ENCODE measurements at places on chromosomes 7 and 10.

- no peak for DNase-seq
These were observed 102.5 kb downstream of the SAMD9 start for GRCh38 chr7:93015101-93015778.

DNA sequence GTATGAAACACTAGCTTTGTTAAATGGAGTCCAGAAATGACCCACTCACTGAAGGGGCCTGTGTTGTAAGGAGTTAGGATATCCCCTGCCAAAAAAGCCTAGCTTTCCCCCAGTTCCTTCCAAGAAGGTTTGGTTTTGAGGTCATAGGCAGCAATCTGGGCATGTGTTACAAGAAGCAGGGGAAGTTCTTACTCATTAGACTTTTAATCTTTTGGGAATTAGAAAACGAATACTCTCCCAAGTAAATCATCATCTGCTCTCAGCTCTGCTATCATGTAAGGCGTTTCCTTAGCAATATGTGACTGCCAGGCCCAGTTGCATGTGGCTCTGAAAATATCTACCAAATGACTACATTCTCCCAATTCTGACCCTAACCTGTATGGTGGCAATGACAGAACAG lies 3.7 kb downstream of the NOD1 start:
- no peak for DNase-seq

- no peak for DNase-seq
These were observed 21.8 kb downstream of the NET1 start for GRCh38 chr10:5434017-5434753.

GRCh38 chr10:118481871-118482270 lies 113.6 kb downstream of the PRLHR start:
- no peak for DNase-seq

GRCh38 chr7:36601601-36602000 lies 122.7 kb downstream of the AOAH start:
- DNase-seq: no peak

- DNase-seq: no peak
These were observed 80.0 kb upstream of the PRKAR2B start for GRCh38 chr7:106964466-106964865.

DNA sequence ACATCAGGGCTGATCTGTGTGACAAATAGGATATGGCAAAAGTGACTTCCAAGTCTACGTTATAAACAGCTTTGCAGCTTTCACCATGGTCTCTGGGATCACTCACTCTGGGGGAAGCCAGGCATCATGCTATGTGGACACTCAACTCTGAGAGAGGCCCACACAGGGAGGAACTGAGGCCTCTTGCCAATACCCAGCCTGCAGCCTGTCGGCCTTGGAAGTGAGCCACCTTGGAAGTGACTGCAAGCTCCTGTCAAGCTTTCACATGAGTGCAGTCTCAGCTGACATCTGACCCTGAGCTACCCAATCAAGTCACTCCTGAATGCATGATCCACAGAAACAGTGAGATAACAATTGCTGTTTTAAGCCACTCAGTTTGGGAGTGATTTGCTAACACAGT lies 56.5 kb downstream of the MMRN2 start:
- DNase-seq: no peak

DNA sequence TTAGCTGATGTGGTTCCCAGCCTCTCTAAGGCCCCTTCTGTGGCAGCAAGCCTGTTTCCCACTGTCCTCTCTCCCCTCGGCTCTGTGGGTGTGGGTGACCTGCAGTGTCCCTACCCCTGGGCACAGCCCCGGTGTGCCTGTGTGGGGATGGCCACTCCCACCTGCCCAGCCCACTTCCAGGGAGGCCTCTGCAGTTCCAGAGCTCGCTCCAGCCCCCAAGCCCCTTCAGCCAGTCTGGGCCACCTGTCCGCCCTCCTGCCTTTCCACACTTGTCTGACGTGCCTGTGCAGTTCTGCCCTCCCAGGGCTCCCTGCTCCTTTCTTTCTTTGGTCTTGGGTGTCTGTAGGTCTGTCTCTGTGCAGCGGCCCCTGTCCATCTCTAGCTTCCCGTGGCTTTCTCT lies 127.0 kb upstream of the PPIF start:
- DNase-seq: no peak

- DNase-seq: no peak
These were observed 14.3 kb downstream of the HKDC1 start for GRCh38 chr10:69234447-69234846.

DNA sequence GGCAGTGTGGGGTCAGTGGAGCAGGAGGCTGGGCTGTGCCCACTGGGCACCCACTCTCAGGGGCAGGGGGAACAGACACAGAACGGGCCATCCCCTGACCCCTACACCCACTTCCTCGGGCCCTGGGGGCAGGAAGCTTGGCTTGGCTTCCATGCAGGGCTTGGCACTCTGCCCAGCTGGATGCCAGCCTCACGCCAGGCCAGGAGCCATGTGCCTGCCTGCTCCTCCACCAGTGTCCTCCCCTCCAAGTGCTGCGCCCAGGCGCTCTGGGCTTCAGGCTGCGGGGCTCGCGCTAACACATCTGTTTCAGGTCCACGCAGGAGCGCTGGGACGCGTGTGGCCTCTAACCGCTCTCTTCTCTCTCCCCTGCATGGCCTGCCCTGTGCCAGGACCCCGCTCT lies 12.7 kb downstream of the LDB3 start:
- no peak for DNase-seq

DNA sequence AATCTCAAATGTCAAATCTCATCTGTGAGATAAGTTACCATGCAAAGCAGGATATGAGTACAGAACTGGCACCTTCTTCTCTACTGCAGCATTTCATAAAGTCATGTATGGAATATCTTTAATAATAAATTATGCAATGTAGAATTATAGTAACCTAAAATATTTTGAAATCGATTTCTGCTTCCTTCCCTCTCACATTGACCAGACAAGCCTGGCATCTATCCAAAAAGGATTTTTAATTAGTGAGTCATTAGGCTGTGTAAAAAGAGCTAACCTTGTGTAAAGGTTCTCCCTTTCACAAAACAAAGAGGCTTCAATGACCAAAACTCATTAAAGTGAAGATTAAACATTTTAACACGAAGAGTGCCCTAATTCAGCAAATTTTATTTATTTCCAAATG lies 48.8 kb upstream of the EXOC6 start:
- no peak for DNase-seq

DNA sequence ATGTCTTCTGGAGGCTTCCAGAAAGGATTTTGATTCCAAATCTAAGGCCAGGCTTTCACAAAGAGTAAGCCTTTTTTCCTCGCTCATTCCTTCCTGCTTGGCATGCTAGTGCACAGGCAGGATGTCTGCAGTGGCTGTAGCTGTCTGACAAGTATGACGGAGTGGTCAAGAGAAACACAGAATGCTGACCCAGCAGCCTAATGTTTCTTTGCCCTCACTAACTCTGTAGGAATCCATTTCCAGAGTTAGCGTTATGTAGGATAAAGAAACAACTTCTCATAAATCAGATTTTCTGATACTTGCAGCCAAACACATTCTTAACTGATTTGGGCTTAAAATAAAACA lies 190.8 kb upstream of the AGK start:
- DNase-seq: no peak

DNA sequence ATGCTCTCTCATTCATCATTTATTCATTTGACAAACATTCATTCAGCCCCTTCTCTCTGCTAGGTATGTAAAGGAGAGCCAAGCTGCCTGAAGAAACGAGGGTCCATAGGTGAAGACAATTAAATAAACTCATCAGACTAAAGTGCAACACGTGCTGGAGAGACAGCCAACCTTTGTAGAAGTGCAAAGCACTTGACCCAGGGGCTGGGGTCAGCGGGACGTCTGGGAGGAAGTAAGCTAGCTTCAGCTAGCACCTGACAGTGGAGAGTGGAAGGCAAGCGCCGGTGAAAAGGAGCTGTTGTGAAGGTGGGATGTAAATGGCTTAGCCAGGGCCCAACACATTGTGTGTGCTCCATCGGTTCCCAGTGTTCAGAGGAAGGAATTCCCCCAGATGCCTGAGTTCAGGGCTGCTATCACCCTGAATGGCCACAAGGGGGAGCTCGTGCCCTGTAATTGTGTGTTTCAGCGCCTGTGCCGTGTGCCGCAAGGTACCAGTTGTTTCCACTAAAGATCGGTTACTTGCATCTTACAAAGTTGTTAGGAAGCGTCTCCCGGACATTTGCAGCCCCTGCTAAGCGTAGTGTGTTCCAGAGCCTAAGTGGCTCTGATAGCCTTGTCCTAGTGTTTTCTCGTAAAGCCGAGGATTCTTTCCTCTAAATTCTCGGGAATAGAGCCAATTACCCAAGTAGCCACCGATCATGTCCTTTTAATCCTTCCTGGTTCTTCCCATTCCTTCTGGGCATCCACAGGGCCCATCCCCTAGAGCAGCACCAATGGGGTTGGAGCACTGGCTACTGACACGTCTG lies 30.6 kb downstream of the TLX1 start:
- DNase-seq: peak; percentile 67

- no peak for DNase-seq
These were observed 91.4 kb downstream of the IPMK start for GRCh38 chr10:58175990-58176900.

DNA sequence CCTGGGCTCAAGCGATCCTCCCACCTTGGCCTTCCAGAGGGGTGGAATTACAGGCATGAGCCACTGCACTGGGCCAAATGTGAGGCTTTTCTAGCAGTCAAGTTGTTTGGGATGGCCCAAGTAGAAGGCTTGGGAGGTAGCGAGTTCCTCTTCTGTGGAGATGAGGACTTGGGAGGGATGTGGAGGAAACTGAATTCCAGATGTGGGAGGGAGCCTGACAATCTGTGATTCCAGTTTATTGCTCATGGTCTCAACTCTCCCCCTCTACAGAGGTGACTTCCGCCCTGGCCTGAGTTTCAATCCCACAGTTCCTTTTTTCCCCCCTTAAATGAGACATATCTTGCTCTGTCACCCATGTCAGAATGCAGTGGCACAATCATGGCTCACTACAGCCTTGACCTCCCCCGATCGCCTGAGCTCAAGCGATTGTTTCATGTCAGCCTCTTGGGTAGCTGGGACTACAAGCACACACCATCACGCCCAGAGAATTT lies 3.4 kb downstream of the STYXL1 start:
- no peak for DNase-seq

GRCh38 chr10:130372222-130372621 lies 236.0 kb downstream of the GLRX3 start:
- DNase-seq: no peak

DNA sequence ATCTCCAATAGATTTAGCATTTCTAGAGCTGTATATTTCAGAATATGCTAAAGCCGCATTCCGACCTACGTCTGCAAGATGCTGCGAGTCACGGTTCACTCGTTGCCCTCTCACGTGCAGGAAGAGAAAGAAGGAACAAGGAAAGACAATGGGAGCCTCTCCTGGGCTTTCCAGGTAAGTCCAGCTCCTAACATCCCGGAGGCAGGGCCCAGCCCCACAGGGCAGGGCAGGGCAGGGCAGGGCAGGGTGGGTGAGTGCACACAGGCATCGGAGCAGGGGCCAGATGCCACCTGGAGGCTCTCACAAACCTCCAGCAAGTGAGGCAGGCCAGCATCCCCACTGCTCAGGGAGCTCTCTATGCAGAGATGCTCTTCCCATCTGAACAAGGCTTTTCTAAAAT lies 50.8 kb downstream of the VOPP1 start:
- no peak for DNase-seq

GRCh38 chr10:102678842-102679289 lies 34.6 kb downstream of the TRIM8 start:
- DNase-seq: no peak

DNA sequence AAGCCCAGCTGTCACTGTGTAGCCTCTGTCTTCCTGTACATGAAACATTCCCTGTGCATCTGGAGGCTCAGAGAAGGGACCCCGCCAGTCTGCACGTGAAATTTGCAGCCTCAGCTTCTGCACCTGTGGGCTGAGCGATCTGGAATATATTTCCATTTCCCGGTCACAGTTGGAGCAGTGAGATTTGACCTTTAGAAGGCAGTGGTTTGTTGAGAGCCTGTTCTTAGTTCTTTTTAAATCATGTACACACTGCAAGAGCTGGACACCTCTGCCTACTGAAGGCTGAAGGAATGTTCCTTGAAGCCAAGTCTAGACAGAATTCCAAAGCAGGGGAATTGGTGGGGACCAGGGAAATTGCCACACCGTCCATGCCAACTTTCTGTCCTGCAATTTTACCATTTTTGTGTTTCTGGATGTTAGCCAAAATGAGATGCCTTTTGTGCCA lies 706.6 kb downstream of the INHBA start:
- no peak for DNase-seq

- DNase-seq: no peak
These were observed 80.0 kb upstream of the FAM180A start for GRCh38 chr7:135828604-135829003.

GRCh38 chr7:42014625-42015618 lies 222.1 kb downstream of the GLI3 start:
- DNase-seq: peak; percentile 38

GRCh38 chr10:78575400-78575799 lies 493.4 kb upstream of the ZMIZ1 start:
- no peak for DNase-seq

DNA sequence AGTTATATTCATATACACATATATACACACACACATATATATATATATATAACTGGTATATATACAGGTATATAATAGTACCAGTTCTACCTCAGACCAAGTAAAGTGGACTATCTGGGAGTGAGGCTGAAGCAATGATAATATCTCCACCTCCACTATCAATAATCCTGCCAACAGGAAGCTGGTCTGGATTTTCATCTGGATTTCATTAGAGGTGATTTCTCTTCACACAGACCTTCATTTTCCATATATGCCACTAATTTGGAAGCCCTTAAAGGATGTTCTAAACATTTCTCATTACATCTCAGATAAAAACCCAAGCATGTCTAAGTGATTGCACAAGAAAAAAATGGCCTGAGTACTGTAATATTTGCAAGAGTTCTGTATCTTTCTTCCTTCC lies 1.7 kb upstream of the SLC35B4 start:
- DNase-seq: no peak

GRCh38 chr7:935164-935873 lies 19.2 kb downstream of the ADAP1 start:
- no peak for DNase-seq

DNA sequence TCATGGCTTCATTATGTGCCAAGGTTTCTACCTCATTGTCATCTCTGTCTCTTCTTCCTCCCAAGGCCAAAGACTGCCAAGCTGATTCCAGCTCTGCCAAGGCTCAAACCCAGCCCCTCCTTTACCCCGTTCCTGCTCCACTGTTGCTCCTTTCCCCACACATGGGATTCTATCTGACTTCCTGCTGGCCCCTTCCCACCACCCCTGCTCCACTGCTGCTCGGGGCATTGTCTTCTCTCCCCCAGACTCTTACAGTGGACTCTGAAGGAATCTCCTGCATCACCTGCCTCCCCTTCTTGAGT lies 86.3 kb downstream of the COBL start:
- no peak for DNase-seq

Data from stimulated activated naive CD8-positive, alpha-beta T cell treated with anti-CD3 and anti-CD28 coated beads, Interleukin-15, amount 100 ng/mL, for 72 hours (primary cell).